ENCODE measurements at places on chromosomes 5 and 9. TPM values are rescaled to one million over a fixed set of nuclear protein-coding genes. Genes with fewer than 3 reads are reported as not detected.
A peak's percentile ranks its signal among the peaks of the same experiment; 100 is the strongest.

GRCh38 chr5:120910629-120911028 is 446.5 kb downstream of the PRR16 start:
- DNase-seq: no peak

- DNase-seq: peak; percentile 64
Measured at GRCh38 chr5:83472508-83473345, 1.2 kb downstream of the VCAN start.

GRCh38 chr9:69180670-69181069 is 6.6 kb downstream of the TJP2 start:
- DNase-seq: no peak

DNA sequence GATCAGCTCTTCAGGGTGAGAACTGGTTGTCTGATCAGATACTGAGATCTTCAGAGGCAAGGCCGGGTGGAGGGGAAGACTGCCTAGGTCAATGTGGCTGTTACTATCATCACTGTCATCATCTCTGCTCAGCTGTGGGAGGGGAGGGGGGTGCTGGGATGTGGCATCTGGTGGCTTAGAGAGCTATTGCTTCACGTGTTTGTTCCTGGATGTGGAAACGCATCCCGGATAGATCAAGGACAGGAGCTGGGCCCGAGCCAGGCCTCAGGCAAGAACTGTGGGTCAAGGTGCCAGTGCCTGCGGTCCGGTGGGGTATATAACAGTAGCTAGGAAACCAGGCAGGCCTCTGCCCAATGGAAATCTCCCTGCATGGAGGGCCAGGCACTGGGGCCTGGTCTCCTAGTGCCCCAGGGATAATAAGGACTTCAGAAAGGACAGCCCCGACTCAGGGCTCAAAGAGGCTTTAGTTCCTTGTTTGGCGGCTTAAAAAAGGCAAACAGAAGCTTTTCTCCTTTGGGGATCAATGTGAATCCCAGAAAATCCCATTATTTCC is 30.3 kb upstream of the TIFAB start:
- DNase-seq: no peak

DNA sequence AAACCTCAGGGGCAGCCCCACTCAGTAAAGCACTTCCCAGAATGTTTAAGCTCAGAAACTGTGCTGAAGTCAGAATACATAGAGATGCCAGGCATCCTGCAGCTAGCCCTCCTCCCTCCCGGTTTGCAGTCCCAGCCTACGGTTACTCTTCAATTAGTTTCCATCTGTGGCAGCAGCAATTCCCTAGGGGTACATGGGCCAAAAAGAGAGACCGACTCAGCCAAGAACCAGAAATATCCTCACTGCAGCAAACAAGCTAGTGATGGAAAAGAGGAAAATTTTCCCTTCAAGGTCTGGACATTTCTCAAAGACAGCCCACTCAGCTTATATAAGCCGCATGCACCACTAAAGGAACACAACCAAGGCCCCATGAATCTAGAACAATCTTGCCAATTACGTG is 89.1 kb upstream of the PPP2R2B start:
- no peak for DNase-seq

DNA sequence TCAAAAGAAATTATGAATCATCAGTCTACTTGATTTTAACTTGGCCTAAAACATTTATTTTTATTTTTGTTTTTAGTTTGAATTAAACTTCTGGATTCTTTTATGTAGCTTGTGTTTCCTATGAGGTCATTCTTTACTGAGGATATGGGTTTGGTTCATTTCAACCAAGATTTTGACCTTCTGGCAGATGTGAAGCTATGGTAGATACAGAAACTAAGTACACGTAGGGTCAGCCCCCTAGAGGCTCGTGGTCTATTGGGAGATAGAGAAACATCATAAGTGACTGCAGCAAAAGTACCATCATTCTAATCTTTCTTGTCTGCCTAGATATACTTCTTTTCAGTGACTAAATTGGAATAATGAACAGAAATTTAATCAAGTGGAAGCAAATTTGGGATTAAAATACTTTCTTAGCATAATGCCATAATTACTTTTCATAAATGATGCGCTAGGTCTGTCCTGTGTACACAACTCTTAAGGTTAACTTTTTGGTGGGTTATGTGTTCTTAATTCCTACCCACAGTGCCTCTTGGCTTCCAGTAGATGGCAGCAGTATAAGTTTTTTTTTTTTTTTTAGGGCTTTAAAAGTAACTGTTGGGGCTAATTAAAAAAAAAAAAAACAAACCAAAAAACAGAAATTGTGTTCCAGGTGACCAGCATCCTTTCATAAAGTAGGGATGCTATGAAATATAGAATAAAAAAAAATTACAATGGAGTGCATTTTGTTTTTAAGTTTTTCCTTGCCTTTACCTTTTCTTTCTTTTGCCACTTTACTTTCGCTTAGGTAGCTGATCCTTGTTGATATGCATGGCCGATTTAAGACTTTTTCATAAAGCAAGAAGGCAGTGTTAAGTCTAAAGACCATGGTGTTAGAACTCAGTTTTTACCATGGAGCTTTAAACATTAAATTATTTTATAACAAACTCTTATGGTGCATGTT is 49.9 kb downstream of the LRRTM2 start:
- peak; percentile 40 for DNase-seq

- DNase-seq: no peak
Measured at GRCh38 chr5:151005950-151006576, 14.3 kb upstream of the GPX3 start.

GRCh38 chr5:86684222-86684621 is 66.5 kb downstream of the COX7C start:
- no peak for DNase-seq

- no peak for DNase-seq
Measured at GRCh38 chr9:99385215-99385614, 163.1 kb downstream of the SEC61B start.

Gene AMBP
- total RNA-seq: 1.7 TPM

Gene RAD23B
- 137 TPM for total RNA-seq

Gene SPINK4
- total RNA-seq: not detected
